Central memory CD8-positive, alpha-beta T cell (primary cell): ENCODE measurements at places on chromosomes 4 and X.
A peak's percentile ranks its signal among the peaks of the same experiment; 100 is the strongest.

- DNase-seq: no peak
Measured at GRCh38 chr4:112183252-112183651, 38.0 kb downstream of the FAM241A start.

- DNase-seq: no peak
Measured at GRCh38 chr4:88204882-88205281, 46.4 kb upstream of the ABCG2 start.

DNA sequence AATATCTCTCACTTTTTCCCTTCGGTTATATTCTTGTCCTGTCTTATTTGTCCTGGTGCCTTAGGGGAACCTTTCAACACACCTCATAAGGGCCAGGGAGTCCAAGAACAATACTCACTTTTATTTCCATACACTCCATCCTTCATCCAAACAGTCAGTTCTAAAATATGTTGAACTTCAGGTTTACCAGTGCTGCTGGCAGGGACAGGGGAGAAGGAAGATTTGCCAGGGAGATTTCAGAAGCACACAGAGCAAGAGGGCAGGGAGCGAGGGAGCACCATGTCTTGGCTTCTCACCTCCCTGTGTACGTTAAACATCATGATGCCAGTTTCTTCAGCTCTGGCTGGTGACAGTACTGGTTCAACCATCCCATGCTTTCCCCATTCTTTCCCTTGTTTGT is 631.1 kb upstream of the FAT1 start:
- no peak for DNase-seq

- no peak for DNase-seq
Measured at GRCh38 chr4:142435599-142436235, 410.4 kb downstream of the INPP4B start.

DNA sequence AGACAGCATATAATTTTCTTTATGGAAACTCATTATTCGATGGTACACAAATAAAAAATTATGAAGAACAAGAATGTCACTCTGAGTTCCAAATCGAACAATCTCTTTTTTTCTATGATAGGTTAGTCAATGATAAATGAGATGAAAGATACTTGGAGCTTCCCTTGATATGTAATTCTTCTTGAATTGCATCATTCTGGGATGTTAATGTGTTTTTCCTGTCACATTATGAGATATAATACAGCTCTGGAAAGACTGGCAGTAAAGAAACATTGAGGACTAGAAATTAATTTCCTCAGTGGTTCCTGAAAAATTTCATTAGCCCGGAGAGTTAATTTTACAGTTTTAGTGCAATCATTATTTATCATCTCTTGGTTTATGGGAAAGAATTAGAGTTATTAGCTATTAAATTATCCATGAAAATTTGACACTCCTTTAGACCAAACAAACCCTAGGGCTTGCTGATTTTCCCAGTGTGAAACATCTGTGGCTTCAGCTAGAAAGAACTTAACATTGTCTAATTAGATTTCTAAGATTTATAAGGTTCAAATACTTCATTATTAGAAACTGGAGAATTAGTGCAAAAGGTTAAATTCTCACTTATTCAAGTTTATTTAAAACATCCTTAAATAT is 1546.6 kb upstream of the TENM3 start:
- DNase-seq: no peak

- no peak for DNase-seq
Measured at GRCh38 chr4:182141061-182141460, 102.1 kb upstream of the TENM3 start.

GRCh38 chr4:90099812-90100211 is 27.4 kb upstream of the CCSER1 start:
- no peak for DNase-seq

GRCh38 chrX:38260231-38260630 is 39.6 kb upstream of the SRPX start:
- DNase-seq: no peak

- DNase-seq: no peak
Measured at GRCh38 chr4:153156721-153157120, 47.5 kb upstream of the TRIM2 start.

DNA sequence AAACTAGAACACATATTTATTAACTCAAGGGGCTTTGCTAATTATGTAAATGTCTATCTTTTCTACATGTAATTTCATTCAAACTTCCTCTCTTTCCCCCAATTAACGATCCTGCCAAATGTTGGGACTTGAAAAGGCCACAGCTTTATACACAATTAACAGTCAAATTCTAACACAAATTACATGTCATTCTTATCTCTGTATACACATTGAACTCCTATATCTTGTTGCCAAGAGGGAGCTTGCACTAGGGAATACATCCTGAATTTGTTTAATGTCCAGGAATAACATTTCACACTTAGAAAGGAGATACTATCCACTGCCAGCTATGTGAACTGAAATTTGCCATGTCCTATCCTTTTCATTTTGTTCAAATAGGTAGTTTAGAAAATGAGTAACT is 38.9 kb upstream of the MAB21L2 start:
- DNase-seq: no peak

DNA sequence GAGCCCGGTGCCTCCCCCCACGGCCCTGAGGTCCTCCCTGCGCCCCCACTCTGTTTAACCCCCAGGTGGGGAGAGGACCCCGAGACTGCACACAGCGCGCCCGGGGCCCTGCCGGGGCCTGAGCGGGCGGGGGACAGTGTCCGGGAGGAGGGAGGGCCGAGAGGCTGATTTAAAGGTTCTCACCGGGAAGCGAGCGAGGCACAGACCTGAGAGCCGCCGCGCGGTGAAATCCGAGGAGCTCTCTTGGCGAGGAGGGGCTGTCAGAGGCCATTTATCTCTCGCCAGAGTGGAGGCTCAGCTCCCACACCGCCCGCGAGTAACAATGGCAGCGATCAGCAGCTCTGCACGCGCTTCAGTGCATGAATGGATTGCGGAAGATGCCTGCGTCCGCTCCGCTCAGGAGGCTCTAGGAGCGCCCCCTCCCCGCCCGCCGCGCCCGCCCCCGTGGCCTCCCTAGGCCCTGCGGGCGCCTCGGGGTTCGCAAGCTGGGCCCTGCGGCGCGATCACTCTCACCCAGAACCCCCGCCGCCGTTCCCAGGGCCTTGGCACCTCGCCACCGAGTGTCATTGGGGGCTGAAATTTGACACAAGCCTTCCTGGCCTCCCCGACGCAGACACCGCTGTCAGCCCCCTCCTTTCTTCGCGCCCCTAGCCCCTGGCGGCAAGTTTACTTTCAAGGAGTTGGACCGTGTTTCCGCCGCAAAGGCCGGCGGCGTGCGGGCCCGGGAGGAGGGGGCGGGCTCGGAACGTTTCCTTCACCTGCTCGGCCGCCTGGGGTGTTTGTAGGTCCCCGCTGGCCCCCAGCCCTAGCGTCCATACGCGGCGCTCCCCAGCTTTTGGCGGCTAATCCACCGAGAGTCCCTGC is 48.7 kb upstream of the BCOR start:
- DNase-seq: no peak

- peak; percentile 21 for DNase-seq
Measured at GRCh38 chr4:4842476-4843441, 16.7 kb upstream of the MSX1 start.
